ENCODE measurements at places on chromosomes 16 and 17.

- no peak overlapping the region for H3K27ac ChIP-seq
- peaks cover 84% of the 10 kb centered on the region for H3K27me3 ChIP-seq
- H3K4me3 ChIP-seq, result no peak overlapping the region
- no peak for DNase-seq
- H3K4me1 ChIP-seq, result peaks cover 35% of the 10 kb centered on the region
These were observed 4.5 kb upstream of the CA4 start for GRCh38 chr17:60145006-60145935.

DNA sequence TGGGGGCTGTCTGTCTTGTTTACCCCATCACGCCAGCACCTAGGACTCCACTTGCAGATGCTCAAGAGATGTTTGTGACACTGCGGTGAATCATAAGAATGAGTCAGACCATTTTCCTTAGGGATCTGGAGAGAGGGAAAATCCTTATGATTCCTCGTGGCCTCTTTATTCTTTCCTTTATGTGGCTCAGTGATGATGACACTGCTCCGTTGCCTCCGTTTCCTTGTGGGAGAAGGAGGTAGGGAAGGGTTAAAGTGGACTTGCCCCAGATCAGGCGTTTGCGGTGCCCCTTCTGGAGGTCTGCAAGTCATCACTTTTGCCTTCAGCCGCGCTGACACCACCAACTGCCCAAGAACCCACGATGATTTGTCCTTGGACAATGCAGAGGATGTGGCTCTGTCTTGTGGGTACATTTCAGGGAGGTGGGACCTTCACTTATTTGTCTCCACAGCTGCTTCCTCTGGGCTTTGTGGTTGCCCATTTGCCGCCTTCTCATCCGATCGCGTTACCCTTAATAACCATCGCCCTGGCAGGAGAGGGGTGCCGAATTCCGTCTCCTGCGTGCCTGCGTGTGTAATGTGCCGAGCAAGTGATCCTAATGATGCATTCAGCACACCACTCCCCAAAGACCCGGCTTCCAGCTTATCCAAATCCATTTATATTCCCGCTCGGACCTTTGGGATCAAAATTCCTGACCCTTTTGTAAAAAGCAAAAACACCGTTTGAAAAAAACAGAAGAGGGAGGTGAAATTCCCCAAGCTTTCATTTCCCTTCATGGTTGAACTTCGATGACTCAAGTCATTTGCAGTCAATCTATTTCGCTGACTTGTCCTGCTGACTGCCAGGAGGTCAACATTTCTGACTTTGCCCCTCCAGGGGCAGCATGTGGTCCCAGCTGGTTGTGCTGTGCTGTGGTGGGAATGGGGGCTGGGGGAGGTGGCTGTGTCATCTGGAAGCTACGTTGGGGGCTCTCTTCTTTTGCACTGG is 87.2 kb upstream of the IRX3 start:
- no peaks in the 10 kb centered on the region for H3K36me3 ChIP-seq
- no peak overlapping the region for H3K4me3 ChIP-seq
- H3K27ac ChIP-seq, result no peak overlapping the region
- no peak for DNase-seq

DNA sequence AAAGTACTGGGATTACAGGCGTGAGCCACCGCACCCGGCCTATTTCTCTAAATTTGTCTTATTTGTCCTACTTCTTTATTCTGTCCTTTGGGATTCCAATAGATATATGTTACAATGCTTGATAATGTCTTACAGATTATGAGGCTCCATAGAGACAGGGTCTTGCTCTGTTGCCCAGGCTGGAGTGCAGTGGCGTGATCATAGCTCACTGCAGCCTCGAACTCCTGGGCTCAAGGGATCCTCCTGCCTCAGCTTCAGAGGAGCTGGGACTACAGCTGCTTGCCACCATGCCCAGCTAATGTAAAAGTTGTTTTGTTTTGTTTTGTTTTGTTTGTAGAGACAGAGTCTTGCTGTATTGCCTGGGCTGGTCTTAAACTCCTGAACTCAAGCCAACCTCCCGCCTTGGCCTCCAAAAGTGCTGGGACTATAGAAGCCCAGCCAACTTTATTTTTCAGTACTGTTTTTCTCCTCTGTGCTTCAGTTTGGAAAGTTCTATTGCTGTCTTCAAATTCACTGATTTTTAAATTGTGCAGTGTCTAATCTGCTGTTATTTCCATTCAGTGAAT is 10.3 kb downstream of the ANKRD13B start:
- no peak for DNase-seq
- no peaks in the 10 kb centered on the region for H3K36me3 ChIP-seq
- H3K27me3 ChIP-seq, result no peaks in the 10 kb centered on the region
- H3K4me1 ChIP-seq, result no peaks in the 10 kb centered on the region

GRCh38 chr17:43897831-43898230 is 9.5 kb downstream of the MPP2 start:
- peaks cover 7% of the 10 kb centered on the region for H3K27me3 ChIP-seq
- no peak overlapping the region for H3K4me3 ChIP-seq
- no peak for DNase-seq
- H3K36me3 ChIP-seq, result no peaks in the 10 kb centered on the region
- no peak overlapping the region for H3K27ac ChIP-seq

DNA sequence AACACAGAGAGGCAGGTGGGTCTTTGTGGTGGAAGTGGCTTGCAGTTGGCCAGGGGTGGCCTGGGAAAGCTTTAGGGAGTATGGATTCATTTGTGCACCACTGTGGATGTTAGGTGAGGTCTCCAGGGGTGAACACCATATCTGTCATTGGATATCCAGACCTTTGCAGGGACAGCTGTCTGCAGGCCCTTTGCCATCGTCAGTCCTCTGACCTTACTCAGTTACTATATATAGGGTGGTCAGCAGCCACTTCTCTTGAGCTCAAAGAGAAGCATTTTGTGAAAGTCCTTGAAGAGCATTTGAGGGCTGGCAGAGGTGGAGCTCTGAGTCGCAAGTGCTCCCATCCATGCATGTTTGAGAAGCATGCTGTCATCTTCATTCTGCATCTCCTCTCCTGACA is 40.4 kb downstream of the TMEM11 start:
- H3K27me3 ChIP-seq, result no peaks in the 10 kb centered on the region
- no peak overlapping the region for H3K4me3 ChIP-seq
- H3K27ac ChIP-seq, result no peak overlapping the region
- no peaks in the 10 kb centered on the region for H3K4me1 ChIP-seq

- H3K4me3 ChIP-seq, result no peak overlapping the region
- H3K27me3 ChIP-seq, result peaks cover 16% of the 10 kb centered on the region
- no peak for DNase-seq
- no peak overlapping the region for H3K27ac ChIP-seq
- H3K4me1 ChIP-seq, result no peaks in the 10 kb centered on the region
These were observed 88.8 kb upstream of the TNRC6C start for GRCh38 chr17:77869665-77870132.

- peaks cover 57% of the 10 kb centered on the region for H3K36me3 ChIP-seq
- H3K27me3 ChIP-seq, result no peaks in the 10 kb centered on the region
- H3K4me1 ChIP-seq, result no peaks in the 10 kb centered on the region
These were observed 219.8 kb downstream of the KATNIP start for GRCh38 chr16:27769561-27770255.

DNA sequence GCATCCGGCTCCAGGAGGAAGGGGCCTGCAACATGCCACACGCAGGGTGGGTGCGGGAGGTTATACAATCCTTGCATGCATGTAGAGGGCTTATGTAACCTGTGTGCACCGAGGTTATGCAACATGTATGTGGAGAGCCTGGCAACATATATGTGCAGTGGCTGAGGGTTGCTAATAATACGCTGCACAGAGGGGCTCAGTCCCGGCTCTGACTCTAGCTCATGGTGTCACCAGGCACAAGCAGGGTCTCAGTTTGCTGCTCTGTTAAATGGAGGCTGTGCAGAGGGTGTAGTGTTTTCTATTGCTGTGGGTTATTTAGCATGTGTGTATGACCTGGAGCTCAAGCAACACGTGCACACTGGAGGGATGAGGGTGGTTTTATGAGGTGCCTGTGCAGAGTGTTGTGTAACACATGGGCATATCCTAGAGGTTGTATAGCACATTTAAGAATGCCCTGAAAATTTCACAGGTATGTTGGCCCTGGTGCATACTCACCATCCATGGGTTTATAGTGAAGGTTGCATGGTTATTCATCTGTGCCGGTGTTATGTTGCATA is 13.3 kb downstream of the THRA start:
- H3K36me3 ChIP-seq, result peaks cover 50% of the 10 kb centered on the region
- H3K4me1 ChIP-seq, result peaks cover 48% of the 10 kb centered on the region
- no peaks in the 10 kb centered on the region for H3K27me3 ChIP-seq
- peak overlapping the region; percentile 99 for H3K27ac ChIP-seq
- no peak overlapping the region for H3K4me3 ChIP-seq

DNA sequence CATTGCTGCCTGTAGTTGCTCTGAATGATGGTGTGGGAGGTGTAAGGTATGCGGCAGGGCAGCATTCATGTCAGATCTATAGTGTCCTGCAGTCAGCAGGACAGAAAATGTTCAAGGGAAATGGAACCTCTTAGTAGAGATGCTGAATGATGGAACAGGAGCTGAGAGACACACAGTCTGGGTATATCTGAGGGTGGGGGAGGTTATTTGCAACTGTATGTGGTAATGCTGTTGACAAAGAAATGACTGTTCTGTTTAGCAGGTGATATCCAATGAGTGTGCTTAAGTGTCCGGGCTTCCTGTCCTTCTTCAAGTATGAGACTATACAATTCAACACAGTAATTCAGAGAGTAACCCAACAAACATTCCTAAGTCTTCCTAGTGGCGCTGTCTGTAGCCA is 46.6 kb downstream of the STH start:
- no peak overlapping the region for H3K4me3 ChIP-seq
- peaks cover 54% of the 10 kb centered on the region for H3K36me3 ChIP-seq
- H3K27me3 ChIP-seq, result no peaks in the 10 kb centered on the region
- no peak for DNase-seq
- H3K4me1 ChIP-seq, result peaks cover 34% of the 10 kb centered on the region

- no peak overlapping the region for H3K4me3 ChIP-seq
- no peaks in the 10 kb centered on the region for H3K36me3 ChIP-seq
- no peak for DNase-seq
- H3K4me1 ChIP-seq, result no peaks in the 10 kb centered on the region
These were observed 11.3 kb downstream of the DNAAF1 start for GRCh38 chr16:84156342-84156784.

- H3K27ac ChIP-seq, result no peak overlapping the region
- no peaks in the 10 kb centered on the region for H3K36me3 ChIP-seq
These were observed 17.1 kb upstream of the MARCHF10 start for GRCh38 chr17:62825182-62825581.

GRCh38 chr17:41464682-41465081 is 2.5 kb downstream of the KRT32 start:
- no peak for DNase-seq
- peaks cover 2% of the 10 kb centered on the region for H3K27me3 ChIP-seq
- no peak overlapping the region for H3K27ac ChIP-seq

DNA sequence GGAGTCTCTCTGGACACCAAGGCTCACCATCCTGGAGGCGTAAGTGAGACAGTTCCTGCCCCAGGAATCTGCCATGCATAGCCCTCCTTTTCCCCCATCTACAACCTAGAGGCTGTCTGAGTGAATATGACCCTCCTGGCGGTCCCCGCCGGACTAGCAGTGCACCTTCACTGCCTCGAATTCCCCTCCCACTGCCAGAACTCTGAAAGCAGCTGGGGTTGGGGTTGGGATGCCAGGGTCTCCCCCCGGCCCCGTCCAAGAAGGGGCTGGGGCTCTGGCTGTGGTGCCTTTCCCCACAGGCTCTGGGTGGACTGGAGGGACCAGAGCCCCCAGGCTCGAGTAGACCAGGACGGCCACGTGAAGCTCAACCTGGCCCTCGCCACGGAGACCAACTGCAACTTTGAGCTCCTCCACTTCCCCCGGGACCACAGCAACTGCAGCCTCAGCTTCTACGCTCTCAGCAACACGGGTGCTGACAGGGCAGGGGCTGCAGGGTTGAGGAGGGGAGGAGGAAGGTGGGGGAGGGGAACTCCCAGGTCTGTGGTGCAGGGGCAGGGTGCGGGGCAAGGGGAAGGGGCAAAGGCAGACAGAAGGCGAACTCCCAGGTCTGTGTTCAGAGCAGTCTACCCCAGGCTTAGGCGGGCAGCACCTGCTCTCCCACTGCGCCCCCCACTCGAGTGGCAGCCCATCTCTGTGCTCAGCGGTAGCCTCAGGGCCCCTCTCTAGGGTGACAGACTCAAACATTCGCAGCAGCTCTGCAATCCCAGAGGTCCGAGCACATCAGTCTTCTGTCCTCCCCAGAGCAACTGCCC is 1.2 kb downstream of the ZACN start:
- no peak for DNase-seq
- no peak overlapping the region for H3K27ac ChIP-seq
- H3K36me3 ChIP-seq, result peaks cover 29% of the 10 kb centered on the region
- H3K4me3 ChIP-seq, result no peak overlapping the region
- peaks cover 29% of the 10 kb centered on the region for H3K4me1 ChIP-seq
- peaks cover 48% of the 10 kb centered on the region for H3K27me3 ChIP-seq

- peaks cover 56% of the 10 kb centered on the region for H3K36me3 ChIP-seq
- H3K27me3 ChIP-seq, result no peaks in the 10 kb centered on the region
- DNase-seq, result no peak
- no peak overlapping the region for H3K4me3 ChIP-seq
- H3K4me1 ChIP-seq, result no peaks in the 10 kb centered on the region
- no peak overlapping the region for H3K27ac ChIP-seq
These were observed 163.7 kb upstream of the PLCG2 start for GRCh38 chr16:81615411-81615810.

DNA sequence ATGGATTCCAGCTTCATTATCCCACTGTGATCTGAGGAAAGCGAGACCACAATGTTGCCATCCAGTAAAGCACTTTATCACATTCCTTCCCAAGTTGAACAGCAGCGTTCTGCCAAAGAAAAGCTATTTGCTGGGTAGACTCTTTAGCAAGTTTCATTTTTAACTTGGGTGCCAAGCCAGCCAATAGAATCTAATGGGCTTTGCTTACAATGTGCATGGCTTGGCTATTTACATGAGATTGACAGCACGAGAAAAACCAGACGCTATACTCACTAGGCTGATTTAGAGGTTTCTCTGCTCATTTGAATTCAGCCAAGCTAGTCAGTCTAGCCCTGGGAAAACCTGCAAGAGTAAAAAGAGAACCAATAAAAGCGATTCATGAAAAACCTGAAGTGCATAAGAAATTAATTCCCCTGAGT is 108.9 kb downstream of the CDH13 start:
- no peak for DNase-seq
- H3K4me1 ChIP-seq, result no peaks in the 10 kb centered on the region
- H3K27me3 ChIP-seq, result no peaks in the 10 kb centered on the region
- no peak overlapping the region for H3K27ac ChIP-seq
- H3K4me3 ChIP-seq, result no peak overlapping the region
- no peaks in the 10 kb centered on the region for H3K36me3 ChIP-seq
